Right hindlimb (tissue), 1 donor: ENCODE measurements at places on chromosomes 2 and 18.

- DNase-seq: peak; percentile 15
Measured at GRCh38 chr2:120992791-120993555, 257.3 kb downstream of the GLI2 start.

GRCh38 chr2:237731663-237732062 lies 66.9 kb upstream of the RBM44 start:
- no peak for DNase-seq

GRCh38 chr18:31237142-31237541 lies 74.5 kb upstream of the DSC1 start:
- no peak for DNase-seq

DNA sequence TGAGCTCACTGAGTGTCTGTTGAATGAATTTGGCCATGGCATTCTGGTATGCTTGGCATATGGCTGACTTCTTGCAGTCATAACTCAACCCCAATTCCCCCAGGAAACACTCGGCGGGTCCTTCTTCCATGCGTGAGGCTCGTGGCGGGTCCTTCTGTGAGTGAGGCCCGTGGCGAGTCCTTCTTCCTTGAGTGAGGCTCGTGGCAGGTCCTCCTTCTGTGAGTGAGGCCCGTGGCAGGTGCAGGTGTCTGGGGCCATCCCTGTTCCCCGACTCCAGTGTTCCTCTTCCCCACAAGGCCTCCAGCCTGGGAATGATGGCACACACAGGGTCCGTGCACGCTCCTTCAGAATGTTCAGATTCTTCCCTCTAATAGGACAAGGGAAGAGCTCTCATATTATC lies 169.0 kb downstream of the EIPR1 start:
- no peak for DNase-seq

GRCh38 chr2:10876394-10876793 lies 35.3 kb upstream of the KCNF1 start:
- DNase-seq: no peak

DNA sequence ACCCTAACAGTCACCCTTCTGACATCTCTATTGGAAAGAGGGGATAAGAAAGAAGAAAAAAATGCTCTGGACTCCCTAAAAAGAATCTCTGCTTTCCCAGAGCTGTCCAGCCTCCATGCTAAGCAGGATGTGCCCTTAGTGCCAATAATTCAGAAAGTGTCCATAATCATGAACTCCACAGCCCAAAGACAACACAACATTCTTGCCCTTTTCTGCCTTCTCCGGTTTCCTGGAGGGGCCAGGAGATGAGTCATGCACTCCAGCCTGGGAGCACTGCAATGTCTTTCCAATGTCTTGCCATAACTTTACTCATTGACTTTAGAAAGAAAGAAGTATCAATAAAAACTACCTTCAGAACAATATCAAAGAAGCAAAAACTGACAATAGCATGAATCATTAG lies 44.0 kb downstream of the KLF7 start:
- no peak for DNase-seq

DNA sequence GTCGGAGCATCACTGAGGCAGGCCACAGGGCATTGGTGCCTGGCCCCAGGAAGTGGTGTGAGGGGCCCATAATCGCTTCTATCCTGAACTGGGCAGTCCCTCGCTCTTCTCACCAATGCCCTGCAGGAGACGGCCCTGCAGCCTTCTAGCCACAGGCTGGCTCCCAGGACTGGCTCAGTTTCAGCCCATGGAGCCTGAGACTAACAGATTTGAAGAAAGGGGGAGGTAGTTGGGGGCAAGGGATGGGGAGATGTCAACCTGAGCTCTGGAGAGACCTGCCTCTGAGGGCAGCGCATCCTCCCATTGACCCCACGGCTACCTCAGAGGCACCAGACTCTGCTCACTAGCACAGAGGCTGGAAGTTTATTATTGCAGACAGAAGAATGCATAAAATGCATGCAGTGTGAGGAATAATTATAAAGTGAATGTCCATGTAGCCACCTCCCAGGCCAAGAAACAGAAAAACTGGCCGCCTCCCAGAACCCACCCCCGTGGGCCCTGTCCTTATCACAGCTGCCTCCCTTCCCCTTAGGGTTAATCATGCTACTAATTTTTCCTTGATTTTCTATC lies 1.4 kb downstream of the TOGARAM2 start:
- DNase-seq: no peak

DNA sequence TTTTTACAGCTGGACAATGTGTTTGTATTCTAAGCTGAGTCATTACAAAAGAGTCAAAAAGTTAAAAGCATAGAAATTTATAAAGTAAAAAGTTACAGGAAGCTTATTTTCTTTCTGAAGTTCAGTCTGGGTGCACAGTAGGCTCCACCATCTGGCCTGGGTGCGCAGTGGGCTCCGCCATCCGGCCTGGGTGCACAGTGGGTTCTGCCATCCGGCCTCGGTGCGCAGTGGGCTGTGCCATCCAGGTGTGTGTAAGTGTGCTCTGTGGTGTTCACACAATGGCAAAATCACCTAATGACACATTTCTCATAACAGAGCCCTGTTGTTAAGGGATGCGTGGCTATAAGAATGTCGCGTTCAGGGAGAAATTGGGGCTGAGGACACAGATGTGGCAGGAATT lies 195.5 kb downstream of the ANKRD30B start:
- no peak for DNase-seq

- peak; percentile 70 for DNase-seq
Measured at GRCh38 chr2:24409700-24410556, 49.6 kb upstream of the ITSN2 start.

DNA sequence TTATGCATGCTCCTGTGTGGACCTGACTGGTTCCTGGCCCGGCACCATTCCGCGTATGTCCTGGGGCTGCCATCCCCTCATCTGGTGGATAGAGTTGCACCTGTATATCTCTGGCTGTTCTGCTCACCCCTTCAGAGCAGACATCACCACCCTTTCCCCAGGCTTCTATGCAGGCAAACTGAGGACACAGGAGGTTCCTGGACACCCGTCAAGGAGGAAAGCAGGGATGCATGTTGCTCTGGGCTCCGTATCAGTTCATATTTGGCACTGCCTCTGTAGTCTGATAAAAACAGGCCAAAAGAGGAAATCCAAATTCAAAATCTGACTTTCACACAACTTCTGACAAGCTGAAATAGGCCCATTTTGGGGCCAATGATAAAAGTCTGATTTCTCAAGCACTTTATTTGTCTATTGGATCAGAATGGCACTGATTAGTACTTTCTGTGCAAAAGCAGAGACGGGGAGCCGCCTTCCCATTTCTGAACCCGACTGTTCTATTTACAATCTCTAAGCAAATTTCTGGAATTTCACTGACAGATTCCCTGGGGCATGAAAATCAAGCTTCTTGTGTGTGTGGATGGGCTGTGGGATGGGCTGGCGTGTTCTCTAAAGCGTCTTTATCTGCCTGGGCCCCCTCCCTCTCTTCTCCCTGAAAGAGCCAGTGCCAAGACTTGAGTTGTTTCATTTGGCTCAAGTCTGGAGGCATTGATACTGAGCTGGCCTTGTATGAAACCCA lies 96.9 kb downstream of the SETBP1 start:
- DNase-seq: no peak

- DNase-seq: no peak
Measured at GRCh38 chr2:108316033-108316432, 27.3 kb downstream of the SULT1C2 start.

DNA sequence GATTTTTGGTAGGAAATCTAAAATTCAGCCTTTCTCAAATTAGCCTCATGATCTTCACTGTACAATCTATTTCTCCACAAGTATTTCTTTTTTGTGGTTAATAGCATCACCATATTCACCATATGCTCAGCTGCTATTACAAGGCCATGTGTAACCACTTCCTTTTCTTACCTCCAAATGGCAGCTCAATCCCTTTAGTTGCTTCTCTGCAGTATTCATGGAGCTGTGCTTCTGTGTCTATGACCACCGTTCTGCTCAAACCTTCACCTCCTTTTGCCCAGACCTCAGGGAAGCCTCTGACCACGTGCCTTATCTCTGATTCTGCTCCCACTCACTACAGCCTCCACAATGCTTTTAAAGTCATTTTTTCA lies 126.7 kb upstream of the TMEM200C start:
- DNase-seq: no peak

- DNase-seq: no peak
Measured at GRCh38 chr2:209791151-209791550, 19.5 kb downstream of the UNC80 start.

- no peak for DNase-seq
Measured at GRCh38 chr2:96225016-96225533, 16.4 kb upstream of the STARD7 start.

GRCh38 chr2:195534971-195535370 lies 122.1 kb upstream of the SLC39A10 start:
- DNase-seq: no peak

GRCh38 chr2:54695378-54695777 lies 28.1 kb upstream of the EML6 start:
- DNase-seq: no peak

DNA sequence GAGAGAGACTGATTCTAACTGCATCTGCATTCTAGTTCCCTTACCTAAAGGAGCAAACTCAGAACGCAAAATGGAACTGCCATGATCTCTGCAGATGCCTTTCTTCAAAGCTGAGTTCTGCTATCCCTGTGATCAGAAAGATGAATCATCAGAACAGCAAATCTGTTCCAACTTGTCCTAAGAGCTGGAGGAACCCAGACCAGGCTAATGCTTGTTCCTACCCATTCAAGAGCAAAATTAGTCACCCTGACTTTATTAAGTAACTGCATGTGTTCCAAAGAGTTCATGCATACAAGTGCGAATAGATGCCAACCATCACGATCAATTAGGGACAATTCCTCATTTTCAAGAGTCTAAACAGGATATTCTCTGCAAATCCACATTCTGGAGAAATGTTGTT lies 46.5 kb downstream of the MBP start:
- DNase-seq: no peak

GRCh38 chr2:232349946-232350635 lies 28.5 kb upstream of the ALPP start:
- no peak for DNase-seq
